Urothelium cell line (cell line): ENCODE measurements at places on chromosomes 1 and 21.

DNA sequence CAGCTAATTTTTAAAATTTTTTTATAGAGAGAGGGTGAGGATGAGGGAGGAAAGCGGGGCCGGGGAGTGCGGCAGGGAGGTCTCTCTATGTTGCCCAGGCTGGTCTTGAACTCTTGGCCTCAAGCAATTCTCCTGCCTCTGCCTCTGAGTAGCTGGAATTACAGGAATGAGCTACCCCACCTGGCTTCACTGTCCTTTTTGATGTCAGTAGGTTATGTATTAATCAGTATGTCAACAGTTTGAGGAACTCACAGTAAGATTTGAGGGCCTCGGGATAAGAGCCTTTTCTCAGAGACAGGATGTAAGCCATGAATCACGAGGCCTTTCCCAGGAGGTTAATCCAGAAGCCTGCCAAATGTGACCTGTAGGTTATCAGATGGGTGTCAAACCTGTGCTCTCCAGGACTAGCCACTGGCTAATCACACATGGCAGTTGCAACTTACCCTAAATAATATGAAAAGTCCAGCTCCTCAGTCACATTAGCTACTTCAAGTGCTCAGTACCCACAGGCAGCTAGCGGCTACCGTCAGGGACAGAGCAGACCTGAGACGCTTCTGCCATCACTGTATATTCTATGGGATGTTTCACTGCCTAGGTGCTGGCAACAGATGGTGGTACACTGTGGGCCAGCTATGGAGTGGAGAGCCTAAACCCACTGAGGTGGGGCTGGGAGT, 33.1 kb downstream of the TRIM67 start:
- no peak for DNase-seq

DNA sequence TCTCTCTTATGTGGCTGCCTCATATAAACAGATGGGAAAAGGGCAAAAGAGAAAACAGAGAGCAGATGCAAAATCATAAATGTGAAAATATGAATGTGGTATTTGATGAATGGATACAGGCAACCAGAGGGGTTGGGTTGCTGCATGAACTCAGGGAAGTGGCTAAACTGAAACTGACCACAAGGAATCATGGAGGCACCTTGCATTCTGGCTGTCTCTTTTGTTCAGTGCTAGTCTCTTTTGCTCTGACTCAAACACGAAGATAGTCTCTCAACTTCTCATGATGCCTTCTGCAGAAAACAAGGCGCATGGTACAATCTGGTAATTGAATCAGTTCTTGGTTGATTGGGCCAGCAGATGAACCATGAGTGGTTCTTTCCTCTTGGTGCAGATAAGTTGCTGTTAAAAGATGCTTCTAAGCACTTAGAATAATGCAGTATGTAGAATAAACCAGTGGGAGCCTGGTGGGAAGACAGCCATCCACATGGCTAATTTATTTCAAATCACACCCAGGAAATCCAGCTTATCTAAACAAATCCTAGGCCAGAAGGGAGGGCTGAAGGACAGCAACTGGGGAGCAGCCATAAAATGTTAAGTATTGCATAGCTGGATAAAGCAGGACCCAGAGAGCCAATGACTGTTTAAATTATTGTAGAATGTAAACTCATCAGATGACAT, 64.2 kb downstream of the HLX start:
- DNase-seq, result no peak

DNA sequence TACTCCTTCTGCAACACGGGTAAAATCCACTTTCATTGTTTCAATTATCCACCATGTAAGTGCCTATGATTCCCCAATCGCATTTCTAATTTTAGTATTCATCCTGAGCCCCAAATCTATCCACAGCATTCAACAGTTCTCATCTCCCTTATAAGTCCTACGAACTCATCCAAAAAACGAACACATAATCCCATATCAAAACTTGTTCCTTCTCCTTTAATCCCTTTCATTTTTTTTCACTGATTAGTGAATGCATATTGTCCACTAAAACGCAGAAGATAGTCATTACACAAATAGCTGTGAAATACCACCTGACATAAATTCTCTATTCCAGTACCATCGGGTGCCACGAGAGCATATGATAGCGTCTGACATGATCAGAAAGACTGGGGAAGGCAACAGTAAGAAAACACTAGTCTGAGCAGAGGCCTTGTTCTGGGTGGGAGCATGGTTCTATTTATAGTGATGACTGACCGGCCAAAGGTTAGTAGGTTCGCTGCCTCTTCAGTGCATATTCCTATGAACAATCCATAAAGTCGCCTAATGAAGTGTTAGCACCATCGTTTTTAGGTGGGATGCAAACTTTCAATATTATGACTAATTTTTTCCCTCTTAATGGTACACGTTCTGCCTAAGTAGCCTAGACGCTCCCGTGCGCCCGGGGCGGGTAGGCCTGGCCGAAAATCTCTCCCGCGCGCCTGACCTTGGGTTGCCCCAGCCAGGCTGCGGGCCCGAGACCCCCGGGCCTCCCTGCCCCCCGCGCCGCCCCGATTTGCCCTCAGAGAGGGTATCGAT, 648 bp downstream of the ATP5PF start:
- no peak for DNase-seq

DNA sequence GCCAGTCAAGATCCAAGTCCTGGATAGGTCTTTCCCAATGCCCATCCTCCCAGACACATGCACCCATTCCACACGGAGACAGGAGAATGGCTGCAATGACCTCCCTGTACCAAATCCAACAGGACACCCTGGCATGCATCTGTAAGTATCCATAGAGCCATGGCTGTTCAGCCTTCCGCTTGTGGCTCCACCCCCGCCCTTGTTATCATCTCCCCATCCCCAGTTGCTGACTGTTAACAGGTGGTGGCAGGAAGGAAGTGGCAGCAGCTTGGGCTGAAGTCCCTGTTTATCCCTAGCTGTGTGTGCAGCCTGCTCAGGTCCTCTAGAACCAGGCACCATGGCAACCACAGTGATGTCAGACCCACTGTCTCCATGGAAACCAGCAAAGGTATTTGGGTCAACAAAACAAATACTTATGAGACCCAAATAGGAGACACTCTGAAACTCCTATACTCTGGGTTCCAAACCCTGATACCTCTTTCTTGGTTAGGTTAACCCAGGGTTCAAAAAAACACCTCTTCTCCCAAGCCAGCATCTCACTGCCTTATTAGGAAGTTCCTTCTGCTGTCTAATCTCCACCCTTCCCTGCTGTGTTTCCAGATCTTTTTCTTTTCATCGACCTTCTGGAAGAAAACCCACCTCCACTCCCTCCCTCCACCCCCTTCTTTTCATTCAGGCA, 721 bp downstream of the PBXIP1 start:
- peak; percentile 51 for DNase-seq

DNA sequence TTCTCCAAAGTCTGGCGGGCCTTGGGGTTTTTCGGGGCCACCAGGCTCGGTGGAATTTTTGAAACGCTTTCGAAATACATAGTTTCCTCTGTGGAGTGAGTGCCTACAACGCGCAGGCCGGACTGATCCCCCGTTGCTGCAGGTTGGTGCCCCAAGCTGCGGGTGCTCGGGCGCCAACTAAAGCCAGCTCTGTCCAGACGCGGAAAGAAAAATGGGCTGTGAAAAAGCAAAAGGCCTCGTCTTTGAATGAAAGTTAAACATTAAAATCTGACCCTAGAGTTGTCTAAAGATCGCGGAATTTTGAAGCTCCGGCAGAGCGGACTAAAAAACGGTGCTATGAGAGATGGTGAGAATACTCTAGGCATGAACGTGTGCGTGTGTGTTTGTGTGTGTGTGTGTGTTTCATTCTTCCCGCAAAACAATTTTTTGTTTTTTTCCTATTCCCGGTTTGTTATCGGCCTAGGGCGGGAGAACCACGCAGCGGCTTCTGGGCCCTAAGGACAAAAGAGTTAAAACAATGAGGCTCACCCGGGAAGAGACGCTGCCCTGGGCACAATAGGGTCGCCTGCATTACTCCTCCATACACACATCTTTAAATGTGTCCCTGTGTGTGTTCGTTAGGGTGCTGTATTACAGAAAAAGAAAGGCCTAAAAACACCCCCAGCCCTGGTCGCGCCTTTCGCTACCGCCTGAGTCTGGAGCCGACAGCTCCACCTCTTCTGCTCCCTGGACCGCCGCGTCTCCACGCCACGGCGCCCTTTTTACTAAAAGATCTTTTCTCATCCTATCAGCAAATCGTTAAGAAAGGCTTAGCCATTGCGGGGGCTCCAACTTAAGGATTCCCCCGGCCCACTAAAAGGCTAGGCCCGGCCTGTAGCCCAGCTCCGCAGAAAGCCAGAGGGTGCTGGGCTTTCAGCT, 3.2 kb downstream of the TBX15 start:
- no peak for DNase-seq

- DNase-seq, result no peak
Observed at GRCh38 chr1:153364156-153364555, 6.5 kb downstream of the S100A9 start.

DNA sequence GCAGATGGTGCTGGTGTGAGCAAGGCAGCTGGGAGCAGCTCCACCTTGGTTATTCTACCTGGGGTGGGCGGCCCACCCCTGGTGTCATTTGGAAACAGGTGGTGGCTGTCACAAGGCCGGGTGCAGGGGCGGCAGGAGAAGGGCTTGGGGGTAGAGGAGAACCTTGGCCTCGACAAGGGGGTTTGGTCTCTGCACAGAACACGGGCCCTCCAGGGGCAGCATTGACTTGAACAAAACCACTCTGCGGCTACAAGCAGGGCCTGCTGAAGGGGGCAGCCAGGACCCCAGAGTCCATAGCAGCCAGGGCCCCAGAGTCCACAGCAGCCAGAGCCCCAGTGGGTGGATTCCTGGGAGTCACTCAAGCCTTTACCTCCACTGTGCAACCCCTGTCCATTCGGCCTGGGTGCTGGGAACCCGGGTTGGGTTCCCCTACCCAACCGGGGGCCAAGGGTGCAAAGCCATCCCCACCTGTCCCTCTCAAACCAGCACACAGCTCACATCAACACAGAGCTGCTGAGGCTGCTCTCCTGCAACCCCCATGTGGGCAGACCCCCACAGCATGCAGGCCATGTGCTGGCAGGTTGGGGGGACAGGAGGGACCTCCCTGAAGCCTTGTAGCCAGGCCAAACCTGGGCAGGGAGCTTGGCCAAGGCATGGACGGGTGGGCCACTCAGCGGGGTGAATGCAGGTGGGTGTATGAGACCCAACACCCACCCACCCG, 7.7 kb downstream of the TRIM11 start:
- DNase-seq, result no peak

DNA sequence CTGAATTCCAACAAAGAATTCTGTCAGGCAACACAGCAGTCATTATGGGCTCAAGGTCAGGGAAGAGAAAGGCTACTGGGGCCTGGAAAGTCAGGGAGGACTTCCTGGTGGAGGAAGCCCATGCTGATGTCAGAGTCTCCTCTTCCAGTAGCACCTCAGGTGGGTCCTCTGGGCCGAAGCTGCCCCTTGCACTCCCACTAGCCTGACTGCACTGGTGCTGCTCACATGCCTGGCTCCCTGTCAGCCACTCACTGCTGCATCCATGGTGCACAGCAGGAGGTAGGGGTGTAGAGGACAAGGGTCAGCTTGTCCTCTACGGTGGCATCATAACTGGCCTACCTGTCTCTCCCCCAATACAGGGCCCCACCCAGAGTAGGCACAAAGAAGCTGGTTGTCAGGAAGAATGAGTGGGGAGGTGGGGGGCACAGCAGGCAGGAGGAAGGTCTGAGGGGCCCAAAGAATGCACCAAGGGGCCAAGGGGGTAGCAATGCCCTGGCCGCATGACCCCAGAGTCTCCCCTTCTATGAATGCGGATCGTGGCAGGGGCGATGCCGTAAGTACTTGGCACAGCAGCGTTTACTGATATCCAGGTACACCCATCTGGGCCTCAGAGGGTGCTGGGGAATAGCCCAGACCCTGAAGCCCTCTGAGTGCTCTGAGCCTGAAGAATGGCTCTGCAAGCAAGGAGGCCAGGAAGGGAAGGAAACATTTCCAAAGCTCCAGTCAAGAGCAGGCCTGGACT, 80.3 kb downstream of the GLIS1 start:
- no peak for DNase-seq

- DNase-seq, result no peak
Observed at GRCh38 chr21:46552865-46553379, 52.0 kb downstream of the S100B start.
